T-helper 22 cell (primary cell): ENCODE measurements at places on chromosomes 1 and 21.

GRCh38 chr1:202861420-202862132 is 27.4 kb downstream of the RABIF start:
- no peak for DNase-seq

- no peak for DNase-seq
These were observed 105.6 kb downstream of the PLPP3 start for GRCh38 chr1:56473582-56474270.

DNA sequence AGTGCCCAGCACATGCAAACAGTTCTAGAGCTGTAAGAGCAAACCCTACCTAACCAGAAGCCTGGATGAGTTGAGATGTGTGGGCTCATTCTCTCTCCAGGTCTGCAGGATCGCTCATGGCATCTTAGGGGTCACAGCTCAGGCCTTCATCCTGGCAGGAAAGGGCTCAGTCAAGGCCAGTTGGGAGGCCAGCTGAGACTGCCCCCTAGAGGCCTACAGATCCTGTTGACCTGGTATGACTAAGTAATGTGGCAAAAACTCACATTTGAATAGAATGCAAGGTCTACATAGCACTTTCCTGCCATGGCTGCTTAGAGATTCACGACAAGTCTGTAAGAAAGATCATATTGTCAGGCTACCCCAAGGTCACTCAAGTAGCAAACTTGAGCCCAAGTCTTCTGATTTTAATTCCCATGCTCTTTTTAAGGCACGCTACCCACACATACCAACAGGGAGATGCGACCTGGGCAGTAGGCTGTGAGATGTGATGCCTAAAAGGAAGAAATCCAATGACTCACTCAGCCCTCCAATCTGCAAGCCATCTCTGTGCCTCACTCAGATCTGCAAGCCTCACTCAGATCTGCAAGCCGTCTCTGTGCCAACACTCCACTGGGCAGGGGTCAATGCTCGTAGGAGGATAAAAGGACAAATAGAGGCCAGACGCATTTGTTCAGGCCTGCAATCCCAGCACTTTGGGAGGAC is 5.1 kb upstream of the CAPN8 start:
- DNase-seq: no peak

GRCh38 chr1:160924791-160925651 is 29.6 kb downstream of the ITLN2 start:
- no peak for DNase-seq

GRCh38 chr1:109786112-109786480 is 22.4 kb upstream of the EPS8L3 start:
- no peak for DNase-seq

GRCh38 chr1:197268012-197268411 is at the start of gene CRB1:
CRB1 (plus strand) TSS chr1:197268252; CDS start chr1:197268413, 161 bp downstream.
- no peak for DNase-seq

DNA sequence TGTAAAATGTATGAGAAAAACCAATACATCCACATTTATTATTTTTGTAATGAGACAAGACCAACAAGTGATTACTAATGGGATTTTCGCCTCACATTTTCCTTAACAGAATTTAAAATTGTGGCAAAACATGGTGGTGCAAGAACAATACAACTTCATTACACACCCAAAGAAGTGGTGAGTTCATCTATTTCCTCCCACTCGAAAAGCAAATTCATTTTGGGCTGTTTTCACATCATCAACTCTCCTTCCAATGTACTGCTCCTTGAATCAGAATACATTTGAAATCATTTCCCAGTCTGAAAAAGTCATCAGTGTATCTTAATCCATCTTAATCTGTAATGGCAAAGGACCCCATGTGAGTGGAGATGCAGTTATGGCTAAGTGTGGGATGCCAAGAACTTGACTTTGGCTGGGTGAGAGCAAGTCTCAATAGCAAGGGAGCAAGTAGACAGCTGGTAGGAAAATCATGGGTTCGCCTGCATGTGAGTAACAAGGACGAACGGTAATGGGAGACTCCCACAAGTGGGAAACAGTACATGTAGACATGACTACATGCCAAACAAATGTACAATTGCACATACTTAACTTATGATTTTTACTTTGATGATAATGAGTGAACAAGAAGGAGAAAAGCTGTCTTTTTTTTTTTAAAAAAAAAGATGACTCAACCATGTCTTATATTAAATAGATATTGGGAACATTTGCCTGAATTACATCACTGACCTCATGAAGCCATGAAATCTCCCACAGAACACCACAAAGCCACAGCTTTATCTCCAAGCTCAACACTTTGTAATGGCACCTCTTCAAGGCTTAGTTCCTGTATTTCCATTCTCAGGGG is 46.0 kb downstream of the RUNX1 start:
- DNase-seq: no peak

DNA sequence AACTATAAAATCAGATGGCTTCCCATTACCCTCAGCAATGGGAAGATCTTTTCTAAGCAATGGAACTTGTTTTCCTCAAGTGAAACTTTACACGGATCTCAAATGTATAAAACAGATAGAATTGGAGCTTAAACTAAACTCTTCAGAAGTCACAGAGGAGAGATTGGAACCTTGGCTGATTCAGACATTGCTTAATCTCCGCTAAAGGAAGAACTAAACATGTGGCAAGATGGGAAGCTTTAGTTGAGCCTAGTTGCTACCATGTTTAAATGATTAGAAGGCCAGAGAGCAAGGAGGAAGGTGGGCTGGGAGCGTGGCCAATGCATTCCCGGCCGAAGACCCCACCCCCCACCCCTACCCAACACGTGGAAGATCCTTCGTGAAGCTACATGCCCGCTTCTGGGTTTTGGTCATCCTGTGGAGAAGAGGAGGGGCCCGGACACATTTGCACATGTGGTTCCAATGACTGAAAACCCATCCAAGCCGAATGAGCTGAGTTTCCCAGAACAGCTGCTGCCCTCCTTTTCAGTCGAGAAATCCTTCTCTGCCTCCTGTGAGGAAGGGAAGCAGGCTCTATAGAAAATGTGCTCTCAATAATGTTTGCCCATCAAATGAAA is 164.3 kb downstream of the MIS18A start:
- no peak for DNase-seq

GRCh38 chr1:159040206-159040605 is 30.5 kb downstream of the IFI16 start:
- DNase-seq: no peak

GRCh38 chr1:28983509-28984310 is 69.3 kb downstream of the EPB41 start:
- no peak for DNase-seq

- no peak for DNase-seq
These were observed 68.3 kb upstream of the CASZ1 start for GRCh38 chr1:10864776-10865175.

DNA sequence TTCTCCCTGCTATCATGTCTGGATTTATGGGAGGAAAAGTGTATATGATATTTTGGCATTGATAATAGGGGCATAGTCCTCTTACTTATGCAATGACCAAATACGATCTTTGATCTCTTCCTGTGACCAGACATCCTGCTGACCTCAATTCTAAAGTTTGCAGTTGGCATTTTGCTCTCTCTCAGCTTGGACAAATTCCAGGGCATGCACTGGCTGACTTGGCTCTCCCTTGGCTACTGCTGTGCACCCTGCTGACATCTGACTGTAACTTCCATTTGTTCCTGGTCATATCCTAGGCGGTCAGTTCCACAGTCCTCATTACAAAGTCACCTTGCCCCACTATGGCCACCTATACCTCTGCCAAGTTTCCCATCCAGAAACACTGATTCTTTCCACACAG is 380.7 kb upstream of the NR5A2 start:
- no peak for DNase-seq

DNA sequence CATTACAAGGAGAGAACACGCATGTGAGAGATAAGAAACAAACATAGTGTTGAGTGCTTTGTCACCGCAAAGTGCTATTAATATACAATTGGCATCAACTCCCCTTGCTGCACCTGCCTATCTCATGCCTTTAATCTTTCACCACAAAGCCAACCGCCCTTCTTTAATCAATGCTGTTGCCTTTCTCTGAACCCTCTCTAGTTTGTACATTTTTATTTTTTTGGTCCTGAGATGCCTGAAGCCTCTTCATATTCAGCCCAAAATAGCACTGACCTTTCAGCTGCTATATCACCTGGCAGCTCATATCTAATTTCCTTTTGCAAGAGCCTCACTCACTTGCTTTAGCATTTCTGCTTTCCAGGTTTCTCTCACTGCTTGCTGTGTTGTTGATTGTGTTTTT is 504.7 kb downstream of the NUF2 start:
- no peak for DNase-seq

GRCh38 chr21:42425591-42425990 is 21.9 kb downstream of the UBASH3A start:
- DNase-seq: no peak

DNA sequence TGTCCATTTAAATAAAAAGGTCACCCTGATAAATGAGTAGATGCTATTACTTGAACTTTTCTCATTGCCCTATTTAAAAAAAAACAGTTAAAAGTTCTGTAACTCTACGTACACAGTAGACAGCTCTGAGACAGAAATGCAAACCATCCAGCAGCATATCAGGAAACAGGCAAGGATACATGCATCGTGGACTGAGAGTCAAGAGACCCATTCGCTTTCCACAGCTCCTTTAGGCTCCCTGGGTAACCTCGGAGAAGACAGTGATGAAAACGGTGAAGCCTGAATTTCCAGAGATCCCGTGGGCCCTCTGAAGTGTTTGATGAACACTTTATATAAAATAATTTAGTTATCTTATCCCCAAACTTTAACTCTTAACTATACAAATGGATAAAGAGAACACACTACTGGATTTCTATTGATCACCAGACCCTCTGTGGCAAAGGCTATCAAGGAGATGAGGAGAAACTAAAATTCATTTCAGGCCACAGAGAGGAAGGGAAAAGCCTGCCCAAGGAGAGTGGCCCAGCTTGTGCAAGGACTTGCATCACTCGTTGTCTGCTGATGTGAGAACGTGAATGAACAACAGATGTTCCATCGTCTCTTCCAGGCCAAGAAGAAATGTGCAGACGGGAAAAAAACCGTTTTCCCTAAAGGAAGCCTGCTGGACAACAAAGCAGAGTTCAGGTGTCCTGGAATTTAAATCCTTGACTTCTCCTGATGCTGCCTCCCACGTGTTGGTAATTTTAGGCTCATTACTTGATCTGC is 131.0 kb downstream of the TGFBR3 start:
- no peak for DNase-seq

- DNase-seq: no peak
These were observed 15.7 kb upstream of the ACBD3 start for GRCh38 chr1:226202246-226202645.
